ENCODE measurements at places on chromosomes 16 and 17.

DNA sequence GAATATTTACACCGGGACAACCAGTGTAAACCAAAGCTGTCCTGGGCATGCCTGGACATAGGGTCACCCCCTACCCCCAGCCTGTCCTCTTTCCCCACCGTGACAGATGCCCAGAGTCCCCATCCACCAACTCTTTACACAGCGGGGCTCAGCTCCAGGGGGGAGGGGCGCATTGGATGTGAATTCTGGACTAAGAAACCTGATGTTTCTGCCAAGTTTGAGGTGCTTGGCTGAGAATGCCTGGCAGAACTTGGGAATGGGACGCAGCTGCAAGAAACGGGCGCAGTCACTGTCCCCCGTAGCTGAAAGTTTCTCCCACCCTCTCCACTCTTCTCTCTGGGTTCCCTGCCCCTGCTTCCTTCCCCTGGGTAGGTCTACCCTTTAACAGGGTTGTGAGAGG, 68.0 kb upstream of the CDC42EP4 start:
- DNase-seq, result no peak

DNA sequence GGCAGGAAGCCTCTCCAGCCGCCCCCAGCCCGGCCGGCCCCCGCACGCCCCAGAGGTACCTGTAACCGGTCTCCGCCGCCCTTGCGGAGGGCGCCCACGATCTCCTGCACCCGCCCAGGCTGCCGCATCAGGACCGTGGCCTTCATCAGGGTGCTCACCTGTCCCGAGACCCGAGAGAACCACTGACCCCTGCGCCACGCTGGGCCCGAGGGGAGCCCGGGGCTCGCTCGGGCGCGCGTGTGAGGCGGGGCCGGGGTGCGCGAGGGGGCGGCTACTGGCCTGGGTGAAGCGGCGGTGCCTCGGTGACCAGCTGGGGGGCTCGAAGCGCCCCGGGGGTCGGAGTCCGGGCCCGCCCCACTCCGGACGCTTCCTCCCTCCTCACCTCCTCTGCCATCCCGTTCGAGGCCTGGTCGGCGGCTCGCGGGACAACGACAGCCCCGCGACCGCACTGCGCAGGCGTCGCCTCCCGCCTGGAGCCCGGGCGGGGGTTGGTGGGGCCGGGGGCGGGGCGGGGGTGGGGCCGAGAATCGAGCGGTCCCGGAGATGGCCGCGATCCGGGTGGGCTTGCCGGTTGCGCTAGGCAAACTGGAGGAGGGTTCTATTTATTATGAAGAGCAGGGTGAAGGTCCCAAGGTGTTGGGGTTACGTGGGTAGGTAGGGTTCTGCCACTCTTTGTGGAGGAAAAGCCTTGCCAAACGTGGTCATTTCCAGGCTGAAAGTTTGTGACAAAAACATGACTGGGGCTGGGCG, at the start of gene NT5C3B:
TSS of gene NT5C3B (minus strand) at position 433 of the 750 bp plus-strand sequence. CDS start at position 394, 39 bp downstream.
- peak; percentile 65 for DNase-seq

DNA sequence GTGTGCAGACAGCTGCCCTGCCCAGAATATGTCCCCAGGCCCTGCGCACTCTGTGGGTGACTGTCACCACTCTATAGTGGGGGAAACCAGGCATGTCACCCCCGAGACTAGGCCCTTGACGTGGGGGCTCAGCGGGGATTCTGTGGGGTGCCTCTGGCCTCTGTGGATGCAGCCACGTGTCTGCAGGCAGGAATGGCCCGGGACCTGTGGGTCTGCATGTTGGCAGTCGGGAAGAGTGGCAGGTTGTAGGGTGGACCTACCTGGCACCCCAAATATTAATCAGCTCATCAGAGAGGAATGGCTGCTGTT, 954 bp downstream of the IL32 start:
- DNase-seq, result no peak

GRCh38 chr16:35201151-35201550, 1741.7 kb downstream of the TP53TG3F start:
- DNase-seq, result no peak

GRCh38 chr16:59385491-59385890, 651.4 kb upstream of the GOT2 start:
- DNase-seq, result no peak

DNA sequence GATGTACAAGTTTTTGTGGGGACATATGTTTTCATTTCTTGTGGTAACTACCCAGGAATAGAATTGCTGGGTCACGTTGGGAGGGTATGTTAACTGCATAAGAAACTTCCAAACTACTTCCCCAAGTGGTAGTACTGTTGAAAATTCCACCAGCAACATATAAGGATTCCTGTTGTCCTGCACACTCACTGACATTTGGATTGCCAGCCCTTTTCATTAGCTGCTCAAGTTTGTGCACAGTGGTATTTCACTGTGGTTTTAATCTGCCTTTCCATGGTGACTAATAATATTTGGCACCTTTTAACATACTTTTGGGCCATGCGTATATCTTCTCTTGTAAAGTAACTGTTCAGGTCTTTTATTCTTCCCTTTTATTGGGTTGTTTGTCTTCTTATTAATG, 103.3 kb downstream of the GNAO1 start:
- DNase-seq, result peak; percentile 94

DNA sequence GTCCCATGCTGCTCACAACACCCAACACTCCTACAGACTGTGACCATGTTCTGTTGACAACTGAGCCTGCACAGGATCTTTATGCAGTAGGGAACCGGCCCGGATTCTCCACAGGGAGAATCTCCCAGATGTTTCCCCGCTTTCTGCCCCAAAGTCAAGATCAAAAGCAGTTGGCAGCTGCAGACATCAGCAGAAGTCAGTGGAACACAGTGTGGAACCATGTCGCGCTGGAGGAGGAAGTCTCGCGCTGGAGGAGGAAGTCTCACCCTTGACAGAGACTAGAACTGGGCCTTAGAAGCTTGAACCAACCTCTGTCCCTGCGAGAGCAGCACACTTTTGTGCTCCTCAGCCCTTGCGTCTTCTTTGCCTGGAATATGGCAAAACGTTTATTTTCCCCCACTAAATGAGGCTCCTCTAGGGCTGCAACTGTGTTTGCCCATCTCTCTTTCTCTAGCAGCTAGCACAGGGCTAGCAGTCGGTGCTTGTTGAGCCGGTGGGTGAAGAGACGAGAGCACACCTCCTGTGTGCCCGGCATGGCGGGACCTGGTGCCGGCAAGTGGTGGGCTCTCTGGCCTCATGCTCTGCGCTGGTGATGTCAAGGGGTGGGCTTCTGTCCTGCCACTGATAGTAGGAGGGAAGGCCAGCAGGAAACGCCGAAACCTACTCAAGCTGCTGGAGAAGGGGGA, 2.1 kb upstream of the MRC2 start:
- DNase-seq, result no peak

DNA sequence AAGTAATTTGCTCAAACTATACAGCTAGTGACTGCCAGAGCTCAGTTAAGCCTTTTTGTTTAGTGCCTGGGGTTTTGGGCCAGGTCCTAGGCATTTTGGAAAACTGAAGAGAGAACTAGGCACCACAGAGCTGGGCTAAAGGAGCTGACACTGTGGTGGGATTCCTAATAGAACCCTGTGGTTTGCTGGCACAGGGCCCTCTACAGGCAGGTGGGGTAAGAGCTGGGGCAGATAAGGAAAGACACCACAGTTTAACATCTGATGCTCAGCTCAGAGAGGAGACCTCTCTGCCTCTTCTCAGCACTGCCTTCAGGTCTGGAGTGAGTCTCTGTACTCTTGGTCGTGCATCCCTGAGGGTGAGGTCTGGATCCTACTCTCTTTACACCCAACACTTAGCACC, 121.2 kb downstream of the SNX11 start:
- DNase-seq, result no peak

GRCh38 chr16:8975039-8975438, 11.3 kb upstream of the USP7 start:
- no peak for DNase-seq

DNA sequence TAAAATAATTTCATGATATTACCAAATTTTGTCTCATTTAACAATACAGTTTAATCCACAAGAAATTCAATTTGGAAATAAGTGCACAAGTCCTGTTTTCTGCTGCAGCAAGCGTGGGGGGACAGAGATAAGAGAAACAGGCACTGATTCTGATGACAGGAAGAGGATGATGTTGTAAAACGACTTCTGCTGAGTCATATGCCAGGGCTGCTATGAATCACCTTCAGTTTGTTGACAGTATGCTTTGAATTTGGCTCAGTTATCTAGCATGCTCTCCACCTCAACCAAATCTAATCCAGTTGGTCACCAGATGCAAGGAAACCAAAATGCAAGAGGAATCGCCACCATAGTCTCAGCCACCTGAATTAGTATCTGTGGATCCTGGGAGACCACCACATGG, 244.1 kb upstream of the MON1B start:
- DNase-seq, result peak; percentile 60

GRCh38 chr17:40091691-40092397, 8.5 kb downstream of the NR1D1 start:
- DNase-seq, result no peak

GRCh38 chr16:50451951-50452508, 83.2 kb upstream of the BRD7 start:
- no peak for DNase-seq

GRCh38 chr16:68072038-68072695, 13.0 kb upstream of the NFATC3 start:
- peak; percentile 29 for DNase-seq

- DNase-seq, result no peak
Observed at GRCh38 chr17:48737330-48738043, 8.9 kb upstream of the HOXB13 start.

GRCh38 chr17:71412803-71413202, 708.0 kb upstream of the SOX9 start:
- peak; percentile 96 for DNase-seq

DNA sequence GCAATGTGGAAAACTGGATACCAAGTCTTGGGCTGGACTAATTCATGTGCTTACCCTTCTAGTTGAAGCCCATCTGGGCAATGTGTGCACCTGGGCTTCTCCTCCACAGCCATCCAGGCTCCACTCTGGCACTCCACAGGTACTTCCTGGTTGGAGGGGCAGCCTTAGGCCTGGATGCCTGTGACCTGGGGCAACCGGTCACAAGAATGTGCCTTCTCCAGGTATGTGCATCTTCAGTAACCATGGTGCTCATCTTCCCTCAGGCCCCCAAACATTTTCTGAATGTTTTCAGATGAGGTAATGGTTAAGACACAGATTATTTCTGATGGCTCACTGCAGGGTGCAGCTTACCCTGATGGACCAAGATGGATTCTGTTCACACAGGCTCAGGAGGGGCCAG, 11.1 kb downstream of the C16orf86 start:
- no peak for DNase-seq

GRCh38 chr16:495127-495748, 32.3 kb upstream of the CAPN15 start:
- peak; percentile 28 for DNase-seq

GRCh38 chr17:14211246-14211645, 25.4 kb downstream of the CDRT15 start:
- no peak for DNase-seq

DNA sequence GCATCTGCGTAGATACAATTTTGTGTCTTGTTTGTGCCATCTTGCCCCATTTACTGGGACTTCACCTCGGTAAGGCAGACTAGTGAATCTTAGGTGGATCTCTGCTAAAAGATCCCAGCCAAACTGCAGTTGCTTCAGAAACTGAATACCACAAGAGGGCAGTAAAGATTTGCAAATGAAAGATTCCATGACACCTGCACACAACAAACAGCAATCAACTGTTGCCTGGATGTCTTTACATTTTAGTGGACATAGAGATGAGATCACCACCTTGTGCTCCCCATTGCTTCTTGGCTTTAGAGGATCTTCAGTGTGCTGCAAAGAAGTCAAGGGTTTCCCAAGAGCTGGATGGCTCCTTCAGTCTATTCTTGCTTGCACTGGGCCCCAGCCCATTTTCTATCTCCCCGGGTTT, 119.2 kb upstream of the CACNG5 start:
- DNase-seq, result peak; percentile 54

- no peak for DNase-seq
Observed at GRCh38 chr16:75081179-75081859, 35.3 kb downstream of the LDHD start.

DNA sequence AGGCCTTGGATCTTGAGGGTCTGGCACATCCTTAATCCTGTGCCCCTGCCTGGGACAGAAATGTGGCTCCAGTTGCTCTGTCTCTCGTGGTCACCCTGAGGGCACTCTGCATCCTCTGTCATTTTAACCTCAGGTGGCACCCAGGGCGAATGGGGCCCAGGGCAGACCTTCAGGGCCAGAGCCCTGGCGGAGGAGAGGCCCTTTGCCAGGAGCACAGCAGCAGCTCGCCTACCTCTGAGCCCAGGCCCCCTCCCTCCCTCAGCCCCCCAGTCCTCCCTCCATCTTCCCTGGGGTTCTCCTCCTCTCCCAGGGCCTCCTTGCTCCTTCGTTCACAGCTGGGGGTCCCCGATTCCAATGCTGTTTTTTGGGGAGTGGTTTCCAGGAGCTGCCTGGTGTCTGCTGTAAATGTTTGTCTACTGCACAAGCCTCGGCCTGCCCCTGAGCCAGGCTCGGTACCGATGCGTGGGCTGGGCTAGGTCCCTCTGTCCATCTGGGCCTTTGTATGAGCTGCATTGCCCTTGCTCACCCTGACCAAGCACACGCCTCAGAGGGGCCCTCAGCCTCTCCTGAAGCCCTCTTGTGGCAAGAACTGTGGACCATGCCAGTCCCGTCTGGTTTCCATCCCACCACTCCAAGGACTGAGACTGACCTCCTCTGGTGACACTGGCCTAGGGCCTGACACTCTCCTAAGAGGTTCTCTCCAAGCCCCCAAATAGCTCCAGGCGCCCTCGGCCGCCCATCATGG, 4.0 kb upstream of the ADGRG3 start:
- no peak for DNase-seq

- DNase-seq, result no peak
Observed at GRCh38 chr17:79819085-79819484, 20.2 kb downstream of the CBX4 start.

- no peak for DNase-seq
Observed at GRCh38 chr17:79861413-79862216, 22.4 kb upstream of the CBX4 start.

DNA sequence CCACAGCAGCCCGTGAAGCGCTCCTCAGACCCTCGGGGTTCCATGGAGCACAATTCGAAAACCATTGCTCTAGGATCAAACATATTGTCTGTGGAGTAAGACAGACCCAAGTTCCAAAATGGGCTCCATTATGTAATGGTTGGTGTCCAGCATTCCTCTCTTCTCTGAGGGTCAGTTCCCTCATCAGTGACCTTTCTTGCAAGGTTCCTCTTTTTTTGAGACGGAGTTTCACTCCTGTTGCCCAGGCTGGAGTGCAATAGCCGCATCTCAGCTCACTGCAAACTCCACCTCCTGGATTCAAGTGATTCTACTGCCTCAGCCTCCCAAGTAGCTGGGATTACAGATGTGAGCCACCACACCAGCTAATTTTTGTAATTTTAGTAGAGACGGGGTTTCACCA, 28.4 kb downstream of the PLXDC1 start:
- DNase-seq, result no peak

GRCh38 chr17:74239172-74239571, 25.8 kb downstream of the TTYH2 start:
- DNase-seq, result peak; percentile 30

Data from fibroblast of skin of scalp (primary cell).